ENCODE measurements at places on chromosomes 3 and 15.

GRCh38 chr3:44108481-44108880, 133.2 kb upstream of the TOPAZ1 start:
- DNase-seq = no peak

GRCh38 chr15:70292076-70292760, 194.5 kb upstream of the TLE3 start:
- no peak for DNase-seq

- no peak for DNase-seq
These were observed 129.1 kb downstream of the RAP2B start for GRCh38 chr3:153291059-153291685.

DNA sequence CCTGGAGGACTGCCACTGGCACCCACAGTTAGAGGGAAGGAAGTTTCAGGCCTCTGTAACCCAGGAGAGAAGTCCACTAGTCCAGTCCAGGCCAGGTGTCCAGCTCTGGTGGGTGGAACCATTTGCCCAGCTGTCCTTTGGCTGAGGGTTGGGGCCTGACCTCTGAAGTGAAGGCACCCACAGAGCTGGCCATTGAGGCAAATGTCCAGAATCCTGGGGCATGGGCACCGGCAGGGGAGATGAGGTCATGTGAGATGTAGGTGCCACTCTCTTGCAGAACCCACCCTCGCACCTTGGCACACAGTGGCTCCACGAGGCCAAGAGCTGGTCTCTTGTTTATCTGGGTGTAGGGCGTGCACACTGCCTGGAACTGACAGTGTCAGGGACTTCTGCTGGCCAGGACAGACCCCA, 162.8 kb downstream of the SMAD6 start:
- no peak for DNase-seq

DNA sequence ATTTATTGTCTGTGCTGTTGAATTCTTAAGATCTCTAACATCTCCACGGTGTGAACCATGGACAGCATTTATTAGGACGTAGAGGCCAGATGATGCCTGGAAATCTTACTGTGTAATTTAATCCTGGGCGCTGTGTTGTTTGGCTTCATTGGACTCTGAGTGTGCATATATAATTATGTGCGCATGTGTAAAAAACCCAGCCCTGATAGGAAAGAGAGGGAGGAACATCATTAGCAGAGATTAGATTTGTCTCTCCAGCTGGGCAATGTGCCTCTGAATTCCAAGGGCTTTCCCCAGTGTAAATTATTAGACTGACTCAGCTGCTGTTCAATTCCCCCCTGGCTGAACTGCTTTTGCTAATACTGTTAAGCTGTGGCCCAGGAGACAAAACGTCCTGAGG, 39.6 kb downstream of the MAP3K13 start:
- DNase-seq = no peak

DNA sequence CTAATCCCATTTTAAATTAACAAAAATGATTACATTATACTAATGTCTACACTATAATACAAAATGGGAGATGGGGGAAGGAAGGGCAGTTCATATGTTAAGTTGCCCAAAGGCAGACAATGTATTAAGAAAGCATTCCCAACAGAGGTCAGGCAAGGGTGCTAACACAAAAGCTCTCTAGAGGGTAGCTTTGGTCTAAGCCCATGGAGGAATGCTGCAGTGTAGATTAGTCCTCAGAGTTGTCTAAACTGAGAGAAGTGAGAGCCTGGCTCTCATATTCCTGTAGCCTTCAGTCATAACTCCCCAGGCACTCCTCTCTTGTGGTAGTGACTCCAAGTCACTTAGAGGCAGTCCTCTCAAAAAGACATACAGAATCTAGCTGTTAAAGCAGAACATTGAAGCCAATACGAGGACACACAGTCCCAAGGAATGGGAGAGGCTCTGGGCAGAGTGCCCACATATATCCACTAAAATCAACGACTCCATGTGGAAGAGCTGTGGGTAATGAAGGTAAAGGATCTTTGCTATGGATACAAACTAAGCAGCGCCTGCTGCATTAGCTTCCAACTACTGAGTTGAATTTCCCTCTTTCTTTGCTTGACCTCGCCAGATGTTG, 14.5 kb downstream of the NEK10 start:
- DNase-seq = no peak

GRCh38 chr15:35663956-35664355, 118.0 kb upstream of the DPH6 start:
- DNase-seq = no peak

DNA sequence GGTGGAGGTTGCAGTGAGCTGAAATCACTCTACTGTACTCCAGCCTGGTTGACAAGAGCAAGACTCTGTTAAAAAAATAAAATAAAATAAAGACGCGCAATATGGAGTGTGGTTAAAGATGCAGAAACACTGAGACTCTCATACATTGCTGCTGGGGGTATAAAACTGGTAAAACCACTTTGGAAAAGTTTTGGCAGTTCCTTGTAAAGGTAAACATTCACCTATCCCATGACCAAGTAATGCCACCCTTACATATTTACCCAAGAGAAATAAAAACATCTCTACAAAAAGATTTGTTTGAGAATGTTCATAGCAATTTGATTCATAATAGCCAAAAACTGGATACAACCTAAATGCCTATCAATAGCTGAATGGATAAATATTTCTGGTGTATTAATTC, 398.5 kb downstream of the PDCD6IP start:
- no peak for DNase-seq

Data from stromal cell of bone marrow (primary cell).